Activated naive CD4-positive, alpha-beta T cell treated with Interleukin-2 at 50 U/mL for 16 hours (primary cell): ENCODE measurements at places on chromosomes 2 and 18.
A peak's percentile ranks its signal among the peaks of the same experiment; 100 is the strongest.

- DNase-seq = no peak
These were observed 21.2 kb downstream of the ADRA2B start for GRCh38 chr2:96095116-96095636.

DNA sequence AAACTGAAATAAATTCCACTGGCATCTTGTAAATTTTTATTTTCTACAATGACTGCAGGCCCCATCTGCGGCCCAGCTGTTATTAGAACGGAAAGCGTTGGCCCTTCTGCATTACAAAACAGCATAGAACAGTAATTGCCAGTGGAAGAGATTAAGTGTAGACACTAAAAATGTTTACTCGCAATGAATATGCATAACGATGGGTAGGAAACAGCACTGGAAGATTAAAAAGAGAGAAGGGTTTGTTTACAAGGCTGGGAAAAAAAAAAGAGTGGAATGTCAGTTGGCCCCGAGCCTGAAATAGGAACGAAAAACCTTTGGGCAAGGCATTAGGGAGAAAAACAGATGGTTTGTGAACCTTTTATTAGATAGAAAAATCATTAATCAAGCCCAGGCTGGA is 275.9 kb upstream of the TCF4 start:
- DNase-seq = no peak

- no peak for DNase-seq
These were observed 391.6 kb downstream of the NBAS start for GRCh38 chr2:15169326-15170069.

DNA sequence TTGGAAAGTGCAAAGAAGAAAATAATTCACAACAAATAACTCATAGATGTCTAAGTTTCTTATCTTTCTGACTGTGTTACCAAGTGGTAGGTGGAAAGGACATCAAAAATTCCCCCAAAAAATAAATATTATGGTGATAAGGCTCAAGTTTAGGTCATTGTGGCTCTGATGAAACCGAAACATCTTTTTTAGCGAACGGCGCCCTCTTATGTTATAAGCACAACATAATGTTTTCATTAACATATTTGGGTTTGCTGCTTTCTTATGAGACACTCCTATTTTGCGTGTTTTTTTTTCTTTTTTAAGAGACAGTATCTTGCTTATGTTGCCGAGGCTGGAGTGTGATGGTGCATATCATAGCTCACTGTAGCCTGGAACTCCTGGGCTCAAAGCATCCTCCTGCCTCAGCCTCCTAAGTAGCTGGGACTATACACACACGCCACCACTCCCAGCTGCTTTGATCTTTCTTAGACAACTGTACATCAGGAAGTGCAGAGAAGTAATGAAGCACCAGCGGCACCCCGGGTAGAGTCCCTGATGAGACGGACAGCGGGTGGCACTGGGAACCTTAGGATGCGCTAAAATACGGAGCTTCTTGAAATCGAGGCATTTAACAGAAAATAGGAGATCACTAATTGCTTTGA is 38.5 kb upstream of the SLC35G4 start:
- DNase-seq = no peak

DNA sequence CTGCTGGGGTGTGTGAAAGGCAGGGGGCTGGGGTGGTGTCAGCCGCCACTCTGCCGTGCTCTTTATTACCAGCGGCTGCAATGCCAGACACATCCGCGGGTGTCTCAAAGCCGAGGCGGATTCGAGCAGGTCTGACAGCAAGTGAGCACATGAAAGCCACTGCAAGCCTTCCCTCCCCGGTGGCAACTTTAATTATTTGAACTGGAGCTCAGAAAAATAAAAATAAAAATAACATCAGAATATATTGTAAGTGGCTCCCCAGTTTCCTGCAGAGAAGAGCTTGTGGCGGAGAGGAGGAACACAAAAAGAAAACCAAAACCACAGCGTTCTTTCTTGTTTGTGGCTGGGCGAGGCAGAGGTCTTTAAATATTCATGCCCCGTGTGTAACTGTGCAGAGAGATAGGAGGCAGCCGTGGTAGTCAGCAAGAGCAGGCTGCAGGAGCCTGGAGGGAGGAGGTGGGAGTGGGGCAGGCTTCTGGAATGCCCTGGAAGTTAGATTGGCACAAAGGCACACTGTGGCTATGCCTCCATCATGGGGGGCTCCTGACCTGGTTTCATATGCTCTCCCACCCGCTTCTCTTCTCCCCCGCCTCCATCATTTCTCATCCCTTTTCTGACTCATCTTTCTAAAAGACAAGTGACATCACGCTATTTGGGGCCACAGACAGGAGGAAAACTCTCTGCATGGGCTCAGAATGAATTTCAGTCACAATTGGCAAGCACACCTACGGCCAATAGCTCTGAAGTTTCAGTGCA is 199.8 kb downstream of the CLIP4 start:
- peak; percentile 58 for DNase-seq

- DNase-seq = no peak
These were observed 9.3 kb upstream of the AGBL5 start for GRCh38 chr2:27042159-27042661.

- no peak for DNase-seq
These were observed 38.4 kb downstream of the SERTAD2 start for GRCh38 chr2:64615192-64615763.

DNA sequence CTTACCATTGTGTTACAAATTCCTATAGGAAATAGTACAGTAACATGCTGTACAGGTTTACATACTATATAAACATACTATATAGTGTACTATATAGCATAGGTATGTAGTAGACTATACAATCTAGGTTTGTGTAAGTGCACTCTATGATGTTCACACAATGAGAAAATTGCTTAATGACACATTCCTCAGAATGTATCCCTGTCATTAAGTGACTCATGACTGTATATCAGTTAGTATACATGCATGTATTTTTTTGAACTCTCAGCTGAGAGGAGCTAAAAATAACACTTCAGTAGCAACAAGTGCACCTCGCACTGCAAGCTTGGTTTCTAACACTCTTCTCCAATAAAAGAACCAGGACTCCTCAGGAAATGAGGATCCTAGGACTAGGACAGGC is 19.5 kb upstream of the ASXL3 start:
- no peak for DNase-seq

GRCh38 chr2:219277703-219278654 is 1.2 kb upstream of the DNAJB2 start:
- DNase-seq = peak; percentile 79

DNA sequence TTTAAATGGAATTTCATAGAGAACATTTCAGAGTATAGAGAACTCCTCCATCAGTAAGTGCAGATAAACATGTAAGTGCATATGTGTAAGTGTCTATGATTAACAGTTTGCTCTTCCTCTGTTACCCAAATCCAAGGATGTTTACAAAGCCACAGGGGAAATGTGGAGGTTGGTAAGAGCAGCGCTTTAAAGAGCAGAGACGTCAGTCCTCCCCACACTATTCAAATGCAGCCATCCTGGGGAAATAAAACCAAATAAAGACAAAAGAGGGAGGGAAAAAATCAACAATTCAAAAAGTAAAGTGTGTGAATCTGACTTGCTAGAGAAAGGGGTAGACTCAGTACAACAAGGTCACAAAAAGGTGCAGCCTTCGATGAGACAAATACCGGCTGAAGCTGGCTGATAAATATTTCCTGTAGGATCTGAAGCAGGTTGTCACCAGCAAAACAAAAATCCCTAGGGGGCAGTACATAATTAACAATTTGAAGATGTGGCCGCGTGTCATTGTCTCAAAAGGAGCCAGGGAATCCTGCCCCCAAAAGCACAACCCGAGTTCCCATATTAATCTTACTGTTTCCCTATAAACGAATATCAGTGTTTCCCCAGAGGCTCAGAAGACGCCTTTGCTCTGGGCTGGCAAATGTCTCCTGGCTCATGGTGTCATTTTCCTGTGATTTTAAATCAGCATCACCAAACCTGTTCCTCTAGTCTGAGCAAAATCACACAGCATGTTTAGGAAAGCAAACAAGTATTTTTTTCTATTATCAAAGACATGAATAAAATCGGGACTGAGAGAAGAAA is 216.5 kb downstream of the CDCA7 start:
- DNase-seq = no peak

GRCh38 chr2:57510704-57511103 is 535.9 kb upstream of the VRK2 start:
- DNase-seq = no peak

DNA sequence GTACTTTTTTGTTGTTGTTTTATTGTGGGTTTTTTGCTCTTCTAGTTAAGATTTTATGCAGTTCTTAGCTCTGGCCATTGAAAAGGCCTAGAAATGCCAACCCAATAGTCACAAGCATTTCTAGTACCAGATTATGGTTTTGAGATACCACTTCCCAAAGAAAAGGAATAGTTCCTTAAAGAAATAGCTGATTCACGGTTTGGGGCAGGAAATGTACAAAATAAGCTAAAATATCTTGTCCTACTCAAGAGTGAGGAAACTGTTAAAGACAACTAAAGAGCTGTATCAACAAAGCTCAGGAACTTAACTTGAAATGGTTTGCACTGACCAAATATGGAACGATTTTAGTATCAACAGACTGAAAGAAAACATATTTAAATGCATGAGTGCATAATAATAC is 35.4 kb downstream of the PGAP1 start:
- no peak for DNase-seq

DNA sequence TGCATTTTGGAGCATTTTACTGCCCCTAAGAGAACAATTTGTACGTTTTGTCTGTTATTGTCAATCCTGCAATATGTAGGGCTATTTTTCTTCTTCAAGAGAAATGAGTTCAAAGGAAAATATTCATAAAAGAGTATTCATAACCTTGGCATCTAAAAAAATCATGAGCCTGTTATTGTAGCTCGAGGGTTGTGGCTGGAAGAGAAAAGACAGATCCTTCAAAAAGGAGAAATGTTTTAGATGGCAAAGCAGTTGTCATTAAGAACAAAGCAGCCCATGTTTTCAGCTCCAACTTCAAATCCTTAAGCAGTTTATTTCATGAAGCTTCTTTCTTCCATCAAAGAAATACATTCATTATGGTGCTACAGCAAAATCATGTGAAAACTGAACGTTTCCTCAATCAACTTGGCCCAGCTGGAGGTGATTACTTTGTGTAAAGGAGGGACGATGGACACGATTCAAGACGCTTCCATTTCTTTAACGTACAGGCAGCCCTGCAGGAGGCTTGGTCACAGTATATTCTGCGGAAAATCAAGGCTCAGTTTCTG is 31.4 kb downstream of the QPCT start:
- DNase-seq = no peak

GRCh38 chr2:206064077-206064476 is 21.9 kb downstream of the INO80D start:
- no peak for DNase-seq
